ENCODE measurements at places on chromosomes 7 and 10.

- DNase-seq = no peak
Measured at GRCh38 chr10:102001435-102002068, 54.4 kb downstream of the ARMH3 start.

GRCh38 chr10:11068861-11069633 is 51.4 kb downstream of the CELF2 start:
- DNase-seq = peak; percentile 15

DNA sequence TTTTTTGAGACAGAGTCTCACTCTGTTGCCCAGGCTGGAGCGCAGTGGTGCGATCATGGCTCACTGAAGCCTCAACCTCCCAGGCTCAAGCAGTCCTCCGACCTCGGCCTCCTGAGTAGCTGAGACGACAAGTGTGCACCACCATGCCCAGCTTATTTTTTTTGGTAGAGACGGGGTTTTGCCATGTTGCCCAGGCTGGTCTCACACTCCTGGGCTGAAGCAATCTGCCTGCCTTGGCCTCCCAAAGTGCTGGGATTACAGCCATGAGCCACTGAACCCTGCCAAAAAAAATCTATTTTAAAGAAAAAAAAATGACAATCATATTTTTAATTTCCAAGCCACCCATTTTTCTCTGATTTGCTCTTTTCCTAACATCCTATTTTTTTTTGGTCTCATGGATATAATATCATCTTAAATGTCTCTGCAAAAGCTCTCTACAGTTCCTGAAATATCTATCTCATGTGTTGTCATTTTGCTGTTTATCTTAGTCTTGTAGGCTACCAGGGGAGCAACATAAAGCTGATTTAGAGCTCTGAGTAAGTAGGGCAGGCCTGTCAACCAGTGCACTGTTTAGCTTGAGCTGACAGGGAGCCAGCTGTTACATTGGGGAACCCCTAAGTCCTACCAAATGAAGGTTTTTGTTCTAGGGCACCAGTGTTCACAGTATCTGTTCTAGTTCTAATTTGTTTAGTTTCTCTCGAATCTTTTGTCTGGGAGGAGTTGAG is 29.9 kb upstream of the HBP1 start:
- no peak for DNase-seq

DNA sequence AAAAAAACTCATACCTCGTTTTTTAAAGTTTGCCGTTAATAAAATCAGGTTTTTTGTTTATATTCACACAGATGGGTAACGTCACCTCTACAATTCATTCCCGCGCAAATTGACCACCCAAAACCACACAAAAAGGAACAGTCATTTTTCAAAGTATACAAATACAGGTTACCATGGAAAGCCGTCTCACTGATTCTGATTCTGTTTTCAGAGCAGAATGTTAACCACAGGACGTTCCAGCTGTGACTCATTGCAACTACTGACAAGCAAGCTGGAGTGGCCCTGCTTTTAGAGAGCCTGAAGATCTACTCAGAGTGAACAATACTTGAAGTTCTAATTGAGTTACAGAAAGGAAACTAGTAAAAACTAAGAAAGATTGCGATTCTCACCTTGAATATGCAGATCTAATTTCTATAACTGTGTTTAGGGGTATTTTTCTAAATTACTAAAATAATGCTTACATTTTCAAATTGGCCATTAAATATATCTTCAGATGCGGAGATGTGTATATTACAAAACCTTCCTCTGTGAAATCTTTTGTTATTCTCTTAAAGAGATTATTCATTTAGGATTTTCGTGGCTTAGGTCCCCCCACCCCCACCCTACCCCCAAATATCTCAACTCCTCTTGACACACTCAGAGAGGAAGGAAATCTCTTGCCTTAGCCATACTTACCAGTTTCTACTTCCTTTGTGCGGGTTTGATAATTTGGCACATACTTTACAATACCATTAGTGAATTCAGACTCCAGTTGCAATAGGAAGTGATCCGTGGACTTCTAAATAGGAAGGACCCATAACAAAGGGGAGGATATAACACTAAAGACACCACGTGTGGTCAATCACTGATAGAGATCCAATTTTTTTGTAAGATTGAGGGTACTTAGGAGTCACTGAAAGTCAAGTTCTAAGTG is 106.0 kb downstream of the CUBN start:
- DNase-seq = peak; percentile 100

DNA sequence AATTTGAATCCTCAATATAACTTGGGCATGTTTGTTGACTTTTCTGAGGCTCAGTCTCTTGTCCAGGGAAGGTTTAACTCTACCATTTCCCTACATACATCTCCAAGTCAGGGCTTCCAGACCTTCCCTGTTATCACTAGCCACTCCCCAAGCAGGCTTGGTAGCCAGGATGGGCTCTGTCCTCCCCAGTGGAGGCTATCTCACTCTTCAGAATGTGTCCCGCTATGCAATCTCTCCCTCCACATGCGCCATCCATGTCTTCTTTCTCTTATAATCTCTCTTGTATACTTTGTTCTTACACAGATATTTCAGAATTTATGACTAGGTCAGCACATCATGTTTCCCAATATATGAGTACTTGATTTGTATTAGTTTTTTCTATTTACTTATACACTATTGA is 310.4 kb downstream of the HGF start:
- no peak for DNase-seq

- no peak for DNase-seq
Measured at GRCh38 chr10:1189166-1190051, 133.2 kb downstream of the WDR37 start.

GRCh38 chr7:127738859-127739258 is 86.9 kb downstream of the SND1 start:
- no peak for DNase-seq

- no peak for DNase-seq
Measured at GRCh38 chr10:30835146-30835545, 196.5 kb downstream of the ZNF438 start.

DNA sequence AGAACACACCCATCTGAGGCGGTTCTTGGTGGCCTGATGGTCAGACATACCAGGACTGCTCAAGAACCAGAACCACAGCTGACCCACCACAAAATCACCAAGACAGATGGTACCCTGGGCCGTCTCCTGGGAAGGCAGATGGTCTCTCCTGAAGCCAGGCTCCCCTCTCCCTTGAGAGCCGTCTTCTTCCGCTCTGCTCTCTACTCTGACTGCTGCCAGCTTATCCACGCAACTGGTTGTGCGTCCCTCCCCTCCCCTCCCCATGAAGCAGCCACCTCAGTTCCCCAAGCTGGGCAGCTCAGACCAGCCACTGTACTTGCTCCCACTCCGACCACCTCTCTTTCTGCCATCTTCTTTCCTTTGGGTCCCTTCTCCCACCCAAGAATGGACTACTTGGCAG is 14.0 kb downstream of the PDIA4 start:
- DNase-seq = no peak

DNA sequence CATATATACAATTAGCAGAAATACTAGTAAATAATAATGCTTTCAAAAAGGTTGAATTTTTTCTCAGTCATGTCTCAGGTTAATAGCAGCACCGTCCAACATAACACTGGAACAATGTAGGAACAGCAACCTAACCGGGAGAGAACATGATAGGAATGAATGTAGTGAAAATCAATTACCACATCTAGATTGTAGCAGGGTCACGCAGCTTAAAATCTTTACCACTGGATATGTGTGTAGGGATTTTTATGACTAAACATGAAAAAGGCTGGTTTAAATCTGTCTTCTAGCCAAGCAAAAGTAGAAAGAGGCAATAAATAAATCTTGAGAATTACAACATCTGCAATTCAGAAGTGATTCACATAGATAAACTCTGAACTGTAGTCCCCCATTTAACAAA is 326.0 kb downstream of the DGKB start:
- DNase-seq = no peak

GRCh38 chr10:62655337-62655994 is 149.1 kb upstream of the ADO start:
- DNase-seq = no peak

DNA sequence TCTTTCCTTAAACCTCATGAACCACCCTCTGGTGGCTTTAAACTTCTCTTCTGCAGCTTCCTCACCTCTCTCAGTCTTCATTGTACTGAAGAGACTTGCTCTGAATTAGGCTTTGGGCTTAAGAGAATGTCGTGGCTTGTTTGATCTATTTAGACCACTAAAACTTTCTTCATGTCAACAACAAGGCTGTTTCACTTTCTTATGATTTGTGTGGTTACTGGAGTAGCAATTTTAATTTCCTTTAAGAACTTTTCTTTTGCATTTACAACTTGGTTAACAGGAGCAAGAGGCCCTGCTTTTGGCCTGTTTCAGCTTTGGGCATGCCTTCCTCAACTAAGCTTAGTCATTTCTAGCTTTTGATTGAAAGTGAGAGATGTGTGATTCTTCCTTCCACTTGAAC is 38.1 kb upstream of the CDHR3 start:
- DNase-seq = no peak

DNA sequence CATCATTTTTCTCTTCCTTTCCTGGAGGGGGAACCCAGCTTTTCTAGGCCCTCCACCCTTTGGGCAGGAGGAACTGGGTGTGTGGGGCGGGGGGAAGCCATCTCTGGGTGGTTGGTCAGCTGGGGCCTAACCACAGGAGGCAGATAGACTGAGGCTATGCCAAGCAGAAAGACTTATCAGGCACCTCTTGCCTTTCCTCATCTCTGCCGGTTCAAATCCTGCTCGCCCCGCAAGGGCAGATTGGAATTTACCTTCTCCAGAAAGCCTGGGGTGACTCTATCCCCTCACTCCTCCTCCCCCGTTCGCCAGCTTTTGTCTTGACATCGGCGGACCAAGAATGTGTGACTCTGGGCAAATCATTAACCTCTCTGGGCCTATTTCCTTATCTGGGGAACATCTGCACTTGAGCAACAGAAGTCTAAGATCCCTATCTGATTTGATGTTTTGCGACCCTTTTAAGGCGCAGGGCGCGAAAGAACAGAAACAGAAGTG is 584 bp upstream of the GARS1 start:
- peak; percentile 36 for DNase-seq

GRCh38 chr7:138900035-138900828 is 81.0 kb downstream of the KIAA1549 start:
- peak; percentile 68 for DNase-seq

GRCh38 chr10:12018438-12019282 is 23.9 kb downstream of the UPF2 start:
- peak; percentile 22 for DNase-seq

- DNase-seq = no peak
Measured at GRCh38 chr10:77522268-77522809, 115.3 kb downstream of the KCNMA1 start.

DNA sequence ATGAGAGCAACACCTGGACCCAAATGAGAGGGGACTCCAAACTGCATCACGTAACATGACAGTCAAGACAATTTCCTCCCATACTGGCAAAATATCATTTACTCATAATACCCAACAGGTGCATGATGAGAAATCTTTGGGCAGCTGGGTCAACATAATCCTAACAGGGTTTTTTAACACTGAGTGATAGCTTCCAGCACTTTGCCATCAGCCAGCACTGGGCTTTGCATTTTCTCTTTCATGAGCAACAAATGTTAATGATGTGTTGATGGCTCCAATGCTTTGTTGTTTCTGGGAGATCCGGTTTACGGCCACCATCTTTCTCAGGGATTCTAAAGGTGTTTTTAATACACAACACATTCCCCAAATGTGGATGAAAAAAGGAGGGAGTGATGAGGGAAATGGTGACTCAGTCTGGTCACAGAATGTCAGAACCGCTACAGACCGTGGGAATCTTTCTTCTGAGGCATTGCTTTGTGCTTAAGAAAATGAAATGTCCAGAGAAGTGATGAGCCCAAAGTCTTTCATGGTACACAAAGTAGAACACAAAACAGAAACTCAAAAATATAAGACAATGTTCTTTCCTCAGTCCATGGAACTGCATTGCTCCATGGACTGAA is 705.7 kb upstream of the IGFBP3 start:
- DNase-seq = peak; percentile 38

GRCh38 chr7:22864855-22865601 is 42.4 kb upstream of the TOMM7 start:
- peak; percentile 48 for DNase-seq

GRCh38 chr7:142954680-142955268 is 7.4 kb downstream of the KEL start:
- no peak for DNase-seq

- no peak for DNase-seq
Measured at GRCh38 chr10:104387130-104387888, 33.7 kb downstream of the CFAP58 start.

DNA sequence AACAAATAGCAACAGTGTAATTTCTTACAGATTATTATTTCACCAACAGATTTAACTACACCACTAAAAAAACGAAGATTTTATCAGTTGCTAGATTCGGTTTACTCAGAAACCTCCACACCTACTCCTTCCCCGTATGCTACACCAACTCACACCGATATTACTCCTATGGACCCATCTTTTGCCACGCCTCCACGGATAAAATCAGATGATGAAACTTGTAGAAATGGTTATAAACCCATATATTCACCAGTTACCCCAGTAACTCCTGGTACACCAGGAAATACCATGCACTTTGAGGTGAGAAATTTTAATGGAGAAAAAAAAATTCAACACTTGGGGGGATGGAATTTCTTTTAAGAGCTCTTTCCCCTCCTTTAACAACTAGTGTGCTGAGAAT is 92.5 kb downstream of the KMT2E start:
- no peak for DNase-seq

GRCh38 chr7:28855538-28856217 is 102.5 kb downstream of the TRIL start:
- DNase-seq = peak; percentile 98

DNA sequence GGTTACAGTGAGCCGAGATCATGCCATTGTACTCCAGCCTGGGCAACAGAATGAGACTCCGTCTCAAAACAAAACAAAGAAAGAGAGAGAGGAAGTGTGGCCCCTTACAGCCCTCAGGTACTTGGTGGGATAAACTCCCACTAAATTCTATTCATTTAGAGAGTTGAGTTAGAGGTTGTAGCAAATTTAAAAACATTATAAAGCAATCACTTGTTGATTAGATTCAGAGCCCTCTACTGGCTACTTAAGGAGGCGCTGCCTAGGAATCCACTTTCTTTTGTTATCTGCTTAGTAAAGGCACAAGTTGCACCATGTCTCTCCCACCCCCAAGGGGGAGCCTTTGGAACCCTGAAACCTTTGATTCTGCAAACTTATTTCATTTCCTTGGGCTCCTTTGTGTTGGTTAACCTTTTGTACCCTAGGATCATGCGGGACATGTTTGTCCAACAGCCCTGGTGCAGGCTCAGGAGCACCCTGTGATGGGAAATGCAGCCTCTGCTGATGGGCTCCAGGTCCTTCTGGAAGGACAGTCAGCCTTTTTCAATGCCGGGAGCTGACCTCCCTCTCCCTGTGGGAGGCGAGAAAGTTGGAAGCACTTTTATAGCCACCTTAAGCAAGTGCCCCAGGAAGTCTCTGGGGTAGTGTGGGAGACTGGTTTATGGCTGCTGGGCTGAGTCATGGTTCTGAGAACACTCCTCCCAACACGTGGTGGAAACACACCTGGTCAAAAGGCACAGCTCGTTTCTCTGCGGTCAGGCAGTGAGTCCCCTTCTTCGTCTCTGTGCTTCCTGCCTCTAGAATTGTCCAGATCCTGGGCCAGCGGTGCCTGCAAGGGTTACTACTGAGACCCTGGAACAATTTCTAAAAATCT is 2.3 kb downstream of the HKDC1 start:
- DNase-seq = peak; percentile 64

- no peak for DNase-seq
Measured at GRCh38 chr7:55299273-55299967, 65.7 kb upstream of the LANCL2 start.
